Lung (tissue), 17 donors: ENCODE measurements at places on chromosomes 16 and 17. TPM values are rescaled to one million over a fixed set of nuclear protein-coding genes. Genes with fewer than 3 reads are reported as not detected.

Gene KRT39
- not detected for total RNA-seq

DNA sequence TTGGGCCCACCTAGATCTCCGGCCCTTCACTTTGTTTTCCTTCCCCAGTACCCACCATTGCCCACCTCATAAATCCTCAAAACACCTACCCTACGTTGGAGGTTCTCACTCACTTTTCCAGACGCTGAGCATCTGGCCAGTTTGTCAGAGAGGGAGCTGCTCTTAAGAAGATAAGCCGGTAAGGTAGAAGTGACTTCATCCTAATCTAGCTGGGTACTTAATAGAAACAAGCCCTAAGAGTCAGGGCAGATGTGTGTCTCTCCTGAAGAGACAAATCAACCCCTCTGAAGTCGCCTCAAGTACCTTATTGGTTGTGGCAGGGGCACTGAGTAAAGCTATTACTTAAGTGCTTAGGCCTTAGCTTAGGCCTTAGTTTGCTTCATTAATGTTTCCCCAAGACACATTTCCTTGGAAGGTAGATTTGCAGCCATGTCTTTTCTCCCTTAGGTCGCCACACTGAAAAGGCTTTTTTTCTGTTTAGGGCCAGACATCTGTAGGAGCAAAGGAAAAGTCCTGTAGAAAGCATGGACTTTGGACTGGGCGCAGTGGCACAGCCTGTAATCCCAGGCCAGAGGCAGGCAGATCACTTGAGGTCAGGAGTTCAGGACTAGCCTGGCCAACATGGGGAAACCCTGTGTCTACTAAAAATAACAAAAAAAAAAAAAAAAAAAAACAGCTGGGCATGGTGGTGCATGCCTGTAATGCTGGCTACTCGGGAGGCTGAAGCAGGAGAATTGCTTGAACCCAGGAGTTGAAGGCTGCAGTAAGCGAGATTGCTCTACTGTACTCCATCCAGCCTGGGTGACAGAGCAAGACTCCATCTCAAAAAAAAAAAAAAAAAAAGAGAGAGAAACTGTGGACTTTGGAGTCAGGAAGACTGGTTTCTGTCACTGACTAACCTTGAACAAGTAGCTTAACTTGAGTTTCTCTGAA lies 1.0 kb downstream of the TACO1 start:
- peaks cover 2% of the 10 kb centered on the region for H3K4me1 ChIP-seq
- H3K27ac ChIP-seq = peak overlapping the region; percentile 87
- peak overlapping the region; percentile 89 for H3K4me3 ChIP-seq
- no peak for DNase-seq

DNA sequence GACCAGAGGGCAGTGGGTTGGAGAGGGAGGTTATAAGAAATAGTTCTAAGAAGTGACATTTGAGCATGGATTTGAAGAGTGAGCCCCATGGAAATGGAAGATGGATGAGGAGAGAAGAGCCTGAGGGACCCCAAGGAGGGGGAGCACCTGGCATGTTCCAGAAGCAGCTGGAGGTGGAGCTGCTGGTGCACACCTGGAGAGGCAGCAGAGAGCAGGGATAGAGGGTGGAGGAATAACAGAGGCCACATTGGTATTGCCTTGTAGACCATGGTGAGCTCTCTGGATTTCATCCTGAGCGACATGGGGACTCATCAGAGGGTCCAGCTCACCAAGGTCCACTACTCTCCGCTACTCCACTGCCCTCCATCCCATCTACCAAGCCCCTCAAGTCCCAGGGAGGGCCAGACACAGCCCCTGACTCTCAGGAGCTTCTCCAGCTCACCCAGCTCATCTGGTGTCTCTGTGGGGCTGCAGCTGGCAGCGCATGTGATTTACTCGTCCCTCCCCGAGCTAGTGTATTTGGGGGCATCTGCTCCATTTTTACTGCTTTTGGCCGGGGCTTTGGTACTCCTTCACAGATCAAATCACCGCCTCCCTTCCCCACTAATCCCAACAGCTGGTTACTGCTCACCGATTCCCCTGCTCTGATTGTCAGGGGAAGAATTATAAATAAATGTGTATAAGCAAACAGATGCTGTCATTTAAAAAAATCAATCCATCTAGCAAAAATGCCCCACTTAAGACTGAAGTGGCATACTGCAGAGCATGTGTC lies 22.1 kb upstream of the KDM8 start:
- H3K27ac ChIP-seq = no peak overlapping the region
- no peak for DNase-seq
- no peak overlapping the region for H3K4me3 ChIP-seq
- no peaks in the 10 kb centered on the region for H3K36me3 ChIP-seq
- no peaks in the 10 kb centered on the region for H3K27me3 ChIP-seq

Gene CLCN7
- 73.3 TPM for total RNA-seq

DNA sequence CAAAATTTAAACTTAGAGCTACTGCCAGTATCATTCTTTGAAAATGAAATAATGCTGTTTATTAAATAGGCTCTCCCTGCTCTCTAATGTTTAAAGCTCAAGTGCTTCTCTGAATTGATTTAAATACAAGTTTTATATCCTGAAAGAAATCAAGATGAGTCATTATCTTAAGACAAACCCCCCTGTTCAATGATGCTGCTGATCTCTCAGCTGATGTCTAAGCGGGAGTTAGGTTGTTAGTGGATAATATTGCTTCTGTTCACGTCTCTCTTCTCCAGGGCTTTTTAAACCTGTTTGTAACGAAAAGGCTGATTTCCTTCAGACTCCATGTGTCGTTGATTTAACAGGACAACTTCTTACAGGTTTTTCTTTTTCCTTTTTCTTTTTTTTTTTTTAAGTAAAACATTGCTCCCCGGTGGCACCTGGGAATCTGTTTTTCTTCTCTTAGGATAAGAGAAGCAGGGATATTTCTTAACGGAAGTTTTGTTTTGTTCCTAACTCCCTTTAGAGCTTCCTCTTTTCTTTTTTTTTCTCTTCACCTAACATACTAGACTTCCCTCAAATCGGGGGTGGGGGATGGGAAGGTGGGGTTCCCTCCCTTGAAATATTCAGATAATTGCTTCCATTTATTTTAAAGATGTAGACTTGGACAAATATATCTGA lies 807 bp upstream of the LYRM9 start:
- no peaks in the 10 kb centered on the region for H3K27me3 ChIP-seq
- no peak overlapping the region for H3K27ac ChIP-seq
- H3K4me1 ChIP-seq = peaks cover 3% of the 10 kb centered on the region
- H3K4me3 ChIP-seq = no peak overlapping the region
- H3K36me3 ChIP-seq = no peaks in the 10 kb centered on the region

DNA sequence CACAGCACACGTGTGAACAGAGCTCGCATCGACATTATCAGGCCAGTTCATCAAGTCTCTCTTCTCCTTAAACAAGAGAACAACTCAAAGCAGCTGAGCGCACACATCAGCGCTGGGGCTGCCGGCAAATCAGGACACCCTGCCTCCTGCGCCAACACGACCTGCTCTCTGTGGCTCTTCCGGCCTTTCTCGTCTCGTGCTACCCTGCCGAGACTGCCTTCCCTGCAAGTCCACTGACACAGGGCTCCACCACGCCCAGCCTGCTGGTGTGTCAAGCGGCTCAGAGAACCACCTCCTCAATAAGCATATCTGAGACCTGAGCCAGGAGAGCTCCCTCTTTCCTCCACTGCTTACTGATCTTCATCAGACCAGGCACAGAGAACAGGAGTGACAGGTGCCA lies 96.9 kb downstream of the ZNF778 start:
- DNase-seq = no peak
- no peak overlapping the region for H3K27ac ChIP-seq
- H3K4me1 ChIP-seq = peaks cover 6% of the 10 kb centered on the region
- H3K27me3 ChIP-seq = no peaks in the 10 kb centered on the region
- peaks cover 7% of the 10 kb centered on the region for H3K36me3 ChIP-seq

GRCh38 chr17:35870906-35871819 lies 2.5 kb upstream of the HEATR9 start:
- DNase-seq = no peak
